Spleen (tissue), 13 donors: ENCODE measurements at places on chromosomes 13 and 19. TPM values are rescaled to one million over a fixed set of nuclear protein-coding genes. Genes with fewer than 3 reads are reported as not detected.
A peak's percentile ranks its signal among the peaks of the same experiment; 100 is the strongest.

NUMBL gene
- total RNA-seq, result 12.1 TPM

DNA sequence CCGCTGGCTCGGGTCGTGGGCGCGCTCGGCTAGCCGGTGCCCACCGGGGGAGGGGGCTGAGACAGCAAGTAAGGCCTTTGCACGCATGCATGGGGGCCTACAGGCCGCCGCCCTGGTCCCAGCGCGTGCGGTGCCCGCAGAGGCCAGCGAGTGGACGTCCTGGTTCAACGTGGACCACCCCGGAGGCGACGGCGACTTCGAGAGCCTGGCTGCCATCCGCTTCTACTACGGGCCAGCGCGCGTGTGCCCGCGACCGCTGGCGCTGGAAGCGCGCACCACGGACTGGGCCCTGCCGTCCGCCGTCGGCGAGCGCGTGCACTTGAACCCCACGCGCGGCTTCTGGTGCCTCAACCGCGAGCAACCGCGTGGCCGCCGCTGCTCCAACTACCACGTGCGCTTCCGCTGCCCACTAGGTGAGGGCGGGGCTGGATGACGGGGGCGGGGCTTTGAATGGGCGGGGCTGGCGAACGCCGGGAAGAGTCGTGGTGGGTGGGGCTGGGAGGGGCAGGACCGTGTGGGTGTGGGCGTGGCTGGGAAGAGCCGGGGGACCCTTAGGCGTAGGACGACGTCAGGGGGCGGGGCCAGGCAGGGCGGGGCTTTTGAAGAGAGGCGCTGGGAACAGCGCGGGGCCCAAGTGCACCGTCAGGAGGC lies 2.1 kb downstream of the CILP2 start:
- peak; percentile 92 for DNase-seq

IGFL1 gene
- not detected for total RNA-seq

GRCh38 chr13:50225193-50226155 lies 210.2 kb downstream of the KCNRG start:
- DNase-seq, result no peak

DNA sequence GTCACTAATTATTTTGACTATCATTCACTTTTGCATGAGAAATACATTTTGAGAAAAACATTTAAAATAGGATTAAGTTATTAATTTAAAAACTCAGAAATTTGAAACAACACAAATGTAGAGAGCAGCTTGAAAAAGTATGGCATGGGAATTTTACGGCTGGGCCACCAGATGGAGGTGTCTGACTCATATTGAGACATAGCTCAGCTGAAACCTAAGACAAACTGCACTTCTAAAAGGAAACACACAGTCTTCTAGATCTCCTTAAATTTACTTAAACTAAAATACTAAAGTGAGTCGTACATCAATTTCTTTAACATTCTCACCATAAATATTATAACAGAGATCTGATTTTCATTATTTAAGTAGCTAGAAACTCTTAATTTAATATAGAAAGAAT lies 41.9 kb upstream of the POSTN start:
- no peak for DNase-seq

DNA sequence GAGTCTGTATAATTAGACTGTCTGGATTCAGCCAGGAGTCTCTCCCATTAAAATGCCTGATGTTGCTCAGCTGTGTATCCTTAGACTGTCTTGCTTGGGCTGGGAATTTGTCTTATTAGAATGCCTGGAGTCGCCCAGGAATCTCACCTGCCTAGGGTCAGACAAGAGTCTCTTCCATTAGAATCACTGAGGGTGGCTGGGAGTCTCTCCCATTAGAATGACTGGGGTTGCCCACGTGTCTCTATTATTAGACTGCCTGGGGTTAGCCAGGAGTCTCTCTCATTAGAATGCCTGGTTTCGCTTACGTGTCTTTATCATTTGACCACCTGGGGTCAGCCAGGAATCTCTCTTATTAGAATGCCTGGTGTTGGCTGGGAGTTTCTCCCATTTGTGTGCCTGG lies 1450.0 kb downstream of the UQCRFS1 start:
- no peak for DNase-seq

DNA sequence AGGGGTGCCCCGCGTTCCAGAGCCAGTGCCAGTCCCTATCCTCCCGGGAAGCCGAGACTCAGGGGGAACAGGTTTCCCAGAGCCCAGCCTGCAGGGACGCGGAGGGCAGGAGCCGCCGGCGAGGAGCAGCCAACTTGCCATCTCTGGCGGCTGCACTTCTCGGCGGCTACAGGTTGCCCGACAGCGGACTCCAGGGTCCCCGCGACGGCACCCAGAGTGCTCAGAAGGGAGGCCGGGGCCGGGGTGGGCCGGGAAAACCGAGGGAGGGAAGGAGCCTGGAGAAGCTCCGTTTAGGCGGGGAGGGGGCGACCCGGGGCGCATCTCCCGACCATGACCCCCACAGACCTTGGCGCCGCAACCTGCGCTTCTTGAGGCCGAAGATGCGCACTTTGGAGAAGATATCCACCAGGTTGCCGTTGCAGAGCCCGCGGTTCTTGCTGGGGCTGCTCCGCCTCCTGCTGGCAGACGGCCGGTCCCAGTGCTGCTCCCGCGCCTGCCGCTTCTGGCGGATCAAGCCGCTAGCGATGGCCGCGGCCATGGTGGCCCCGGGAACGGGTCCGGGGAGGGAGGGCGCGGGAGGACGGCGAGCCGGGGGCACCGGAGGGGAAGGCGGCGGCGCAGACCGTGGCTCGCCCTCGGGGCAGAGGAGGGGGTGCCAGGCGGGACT lies 463.8 kb downstream of the ITGBL1 start:
- DNase-seq, result no peak

DNA sequence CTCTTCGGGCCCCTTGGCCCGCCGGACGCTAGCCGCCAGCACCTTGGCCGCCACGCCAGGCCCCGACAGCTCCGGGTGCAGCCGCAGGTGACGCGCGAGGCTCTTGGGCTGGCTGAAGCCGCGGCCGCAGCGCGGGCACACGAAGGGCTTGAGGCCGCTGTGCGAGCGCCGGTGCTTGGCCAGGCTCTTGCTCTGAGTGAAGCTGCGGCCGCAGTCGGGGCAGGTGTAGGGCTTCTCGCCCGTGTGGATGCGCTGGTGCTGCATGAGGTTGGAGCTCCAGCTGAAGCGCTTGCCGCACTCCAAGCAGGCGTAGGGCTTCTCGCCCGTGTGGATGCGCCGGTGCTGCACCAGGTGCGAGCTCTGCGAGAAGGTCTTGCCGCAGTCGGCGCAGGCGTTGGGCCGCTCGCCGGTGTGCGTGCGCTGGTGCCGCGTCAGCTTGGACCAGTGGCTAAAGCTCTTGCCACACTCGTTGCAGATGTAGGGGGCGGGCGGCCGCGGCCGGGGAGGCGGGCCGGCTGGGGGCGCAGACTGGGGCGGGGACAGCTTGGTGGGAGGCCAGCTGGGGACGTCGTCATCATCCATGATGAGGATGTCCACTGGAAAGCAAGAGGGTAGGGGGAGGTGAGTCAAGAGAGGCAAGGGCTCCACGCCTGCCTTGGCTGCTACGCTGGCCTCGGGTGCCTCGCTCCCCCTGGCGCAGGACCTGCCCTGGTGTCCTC lies 32.4 kb downstream of the ZNF787 start:
- DNase-seq, result peak; percentile 72

GRCh38 chr13:35477386-35477946 lies 977 bp upstream of the MAB21L1 start:
- no peak for DNase-seq

DNA sequence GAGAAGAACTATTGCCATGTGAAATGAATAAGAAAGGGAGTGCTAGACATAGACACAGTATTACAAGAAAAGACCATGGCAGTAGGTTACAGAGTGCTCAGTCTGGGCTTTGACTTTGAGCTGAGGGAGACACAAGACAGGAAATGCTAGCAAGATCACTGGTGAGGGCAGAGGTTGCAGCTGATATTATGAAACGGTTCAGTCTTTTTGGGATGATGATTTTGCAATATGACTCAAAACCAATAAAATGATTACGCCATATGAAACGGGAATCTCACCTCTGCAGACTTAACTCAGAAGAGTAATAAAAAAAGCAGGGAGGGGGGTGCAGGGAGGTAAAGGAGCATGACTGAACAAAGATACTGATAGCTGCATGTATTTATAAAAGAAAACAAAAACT lies 123.1 kb downstream of the RBM26 start:
- DNase-seq, result no peak

DNA sequence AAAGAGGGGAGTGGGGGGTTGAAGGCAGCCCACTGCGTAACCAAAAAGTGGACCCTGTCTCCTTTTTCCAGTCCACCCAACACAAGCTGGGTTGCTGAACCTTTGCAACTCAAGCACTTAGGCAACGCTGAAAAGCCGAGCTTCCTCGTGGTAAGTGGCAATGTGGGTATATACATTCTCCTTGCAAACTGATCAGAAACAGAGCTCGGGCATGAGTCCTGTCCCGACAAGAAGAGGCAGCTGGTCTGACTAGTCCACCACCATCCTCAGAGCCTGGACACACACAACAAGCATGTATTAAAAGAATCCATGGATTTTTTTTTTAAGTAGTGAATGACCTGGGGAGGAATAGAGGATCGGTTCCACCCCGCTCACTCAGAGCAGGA lies 240.6 kb upstream of the ZNF507 start:
- DNase-seq, result no peak

IRGC gene
- not detected for total RNA-seq

GRCh38 chr13:51613535-51613934 lies 29.3 kb downstream of the WDFY2 start:
- DNase-seq, result no peak

- DNase-seq, result peak; percentile 73
Measured at GRCh38 chr19:44113784-44114390, 688 bp downstream of the ZNF225 start.

DNA sequence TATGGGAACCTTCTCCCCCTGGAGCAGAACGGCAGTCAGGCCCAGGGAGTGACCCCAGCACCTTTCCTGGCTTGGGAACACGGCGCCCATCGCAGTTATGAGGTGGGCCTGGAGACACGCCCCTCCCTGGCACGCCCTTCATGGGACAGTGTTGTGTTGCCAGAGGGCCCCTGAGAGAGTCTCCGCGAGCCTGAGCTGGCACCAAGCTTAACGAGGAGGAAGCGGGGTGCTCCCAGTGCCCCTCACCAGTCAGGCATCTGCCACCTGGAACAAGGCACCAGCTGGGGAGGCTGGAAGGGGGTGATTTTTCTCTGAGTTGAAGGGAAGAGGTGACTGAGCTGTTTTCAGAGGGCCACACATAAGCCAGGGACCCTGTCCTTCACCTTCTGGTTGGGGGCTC lies 180.6 kb downstream of the KDM4B start:
- DNase-seq, result peak; percentile 74

DNA sequence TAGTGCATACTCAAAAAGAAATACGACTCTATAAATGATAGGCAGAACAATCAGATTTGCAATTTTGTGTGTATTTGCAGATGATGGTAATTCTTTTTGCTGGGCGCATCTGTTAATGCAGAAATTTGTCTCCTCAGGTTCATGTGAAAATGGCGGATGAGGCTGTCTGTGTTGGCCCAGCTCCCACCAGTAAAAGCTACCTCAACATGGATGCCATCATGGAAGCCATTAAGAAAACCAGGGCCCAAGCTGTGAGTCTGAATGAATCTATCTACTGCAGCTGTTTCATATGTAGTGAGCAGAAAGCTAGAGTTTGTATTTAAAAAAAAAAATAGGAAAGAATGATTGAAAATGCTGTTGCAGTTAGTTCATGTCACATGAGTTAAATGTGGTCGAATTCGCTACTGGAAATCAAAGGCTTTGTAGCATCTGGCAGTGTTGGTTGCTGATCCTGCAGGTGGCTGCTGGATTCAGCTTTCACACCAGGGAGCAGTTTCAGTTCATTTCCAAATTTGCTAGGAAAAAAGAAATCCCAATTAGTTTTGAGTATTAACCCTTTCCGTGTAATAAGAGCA lies 66.0 kb downstream of the PCCA start:
- DNase-seq, result no peak

ZNF556 gene
- total RNA-seq, result not detected

- DNase-seq, result no peak
Measured at GRCh38 chr13:48804821-48805601, 151.3 kb downstream of the CYSLTR2 start.

GRCh38 chr13:110422913-110423688 lies 116.0 kb downstream of the COL4A2 start:
- no peak for DNase-seq
